ENCODE measurements at places on chromosomes 3 and 15.

DNA sequence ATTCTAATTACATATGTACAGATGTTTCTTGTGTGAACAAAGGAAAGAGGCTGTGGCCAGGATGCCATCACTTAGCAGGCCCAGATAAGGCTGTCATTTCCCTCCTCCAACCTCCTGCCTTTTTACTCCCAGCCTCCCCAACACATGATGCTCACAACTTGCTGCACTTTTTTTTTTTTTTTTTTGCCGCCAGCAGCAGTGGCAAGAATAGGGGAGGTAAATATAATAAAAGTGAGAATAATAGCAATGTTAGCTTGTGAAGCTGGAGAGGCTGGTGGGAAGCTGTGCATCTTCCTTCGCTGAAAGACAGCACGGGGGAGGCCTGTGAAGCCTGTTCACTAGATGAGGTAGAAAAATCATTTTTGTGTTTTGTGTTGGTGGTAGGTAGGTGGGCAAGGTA is 42.5 kb upstream of the MYO5C start:
- H3K4me1 ChIP-seq: no peaks in the 10 kb centered on the region
- DNase-seq: no peak
- no peak overlapping the region for H3K4me3 ChIP-seq
- H3K27me3 ChIP-seq: no peaks in the 10 kb centered on the region

- no peak for DNase-seq
- no peak overlapping the region for H3K27ac ChIP-seq
- H3K36me3 ChIP-seq: peaks cover 10% of the 10 kb centered on the region
- H3K4me3 ChIP-seq: no peak overlapping the region
- peaks cover 7% of the 10 kb centered on the region for H3K27me3 ChIP-seq
These were observed 1.3 kb downstream of the AMIGO3 start for GRCh38 chr3:49717959-49718857.

DNA sequence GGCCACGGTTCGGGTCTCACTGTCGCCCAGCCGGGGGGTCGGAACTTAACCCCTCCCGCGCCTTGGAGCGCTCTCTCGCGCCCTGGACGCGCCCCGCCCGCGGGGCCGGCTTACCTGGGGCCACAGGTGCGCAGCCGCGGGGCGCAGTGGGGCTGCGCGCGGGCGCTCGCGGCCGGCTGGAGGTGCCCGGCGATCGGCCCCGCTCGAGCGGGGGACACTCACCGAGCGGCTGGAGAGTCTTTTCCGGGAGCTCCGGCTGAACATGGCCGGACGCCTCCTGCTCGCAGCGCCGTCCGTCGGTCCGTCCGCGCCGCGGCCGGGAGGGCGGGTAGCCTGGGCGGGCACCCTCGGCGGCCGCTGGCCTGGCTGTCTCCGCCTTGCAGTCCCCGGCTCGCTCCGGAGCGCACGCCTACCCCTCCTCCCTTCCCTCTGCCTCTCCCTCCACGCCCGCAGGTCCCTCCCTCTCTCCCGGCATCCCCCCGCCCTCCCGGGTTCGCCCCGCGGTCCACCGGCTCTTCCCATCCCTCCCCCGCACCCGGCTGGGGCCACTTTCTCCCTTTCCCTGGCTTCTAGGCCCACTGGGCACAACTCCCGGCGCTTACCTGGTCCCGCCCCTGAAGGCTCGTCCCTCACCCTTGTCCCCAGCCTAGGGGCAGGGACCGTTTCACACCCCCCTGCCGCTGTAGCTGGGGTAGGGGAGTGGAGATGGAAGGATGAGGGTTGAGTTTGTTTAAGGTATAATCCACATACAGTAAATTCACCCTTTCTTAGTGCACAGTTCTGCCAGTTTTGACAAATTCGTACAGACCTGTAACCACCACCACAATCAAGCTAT is 220.1 kb upstream of the PRICKLE2 start:
- H3K4me1 ChIP-seq: no peaks in the 10 kb centered on the region
- H3K4me3 ChIP-seq: no peak overlapping the region
- peaks cover 34% of the 10 kb centered on the region for H3K27me3 ChIP-seq
- H3K36me3 ChIP-seq: no peaks in the 10 kb centered on the region

- no peak overlapping the region for H3K4me3 ChIP-seq
- peaks cover 6% of the 10 kb centered on the region for H3K4me1 ChIP-seq
- DNase-seq: no peak
- no peaks in the 10 kb centered on the region for H3K27me3 ChIP-seq
These were observed 3.2 kb upstream of the SLC4A7 start for GRCh38 chr3:27487383-27487782.

DNA sequence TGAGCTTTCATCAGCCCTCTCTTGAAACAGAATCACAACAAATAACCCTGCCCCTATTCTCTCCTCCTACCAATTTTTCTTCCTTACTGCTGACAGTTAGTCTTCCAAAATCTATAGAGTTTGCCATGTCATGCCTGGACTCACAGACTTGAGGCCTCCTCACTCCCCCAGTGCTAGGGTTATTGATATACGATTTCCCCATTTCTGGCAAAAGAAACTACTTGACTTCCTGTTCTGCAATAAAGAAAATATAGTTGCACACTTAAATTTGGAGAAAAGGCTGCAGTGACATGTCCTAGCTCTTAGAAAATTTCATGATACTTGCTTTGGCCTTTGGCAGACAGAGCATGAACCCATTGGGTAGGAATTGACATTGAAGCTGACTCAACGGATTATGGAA is 75.9 kb downstream of the CYP19A1 start:
- peaks cover 34% of the 10 kb centered on the region for H3K4me1 ChIP-seq
- peak overlapping the region; percentile 6 for H3K4me3 ChIP-seq
- no peaks in the 10 kb centered on the region for H3K36me3 ChIP-seq
- H3K27ac ChIP-seq: peak overlapping the region; percentile 0

GRCh38 chr15:69704700-69705099 is 252.1 kb downstream of the RPLP1 start:
- no peaks in the 10 kb centered on the region for H3K27me3 ChIP-seq
- DNase-seq: no peak
- H3K36me3 ChIP-seq: no peaks in the 10 kb centered on the region
- H3K4me1 ChIP-seq: no peaks in the 10 kb centered on the region
- H3K27ac ChIP-seq: no peak overlapping the region

DNA sequence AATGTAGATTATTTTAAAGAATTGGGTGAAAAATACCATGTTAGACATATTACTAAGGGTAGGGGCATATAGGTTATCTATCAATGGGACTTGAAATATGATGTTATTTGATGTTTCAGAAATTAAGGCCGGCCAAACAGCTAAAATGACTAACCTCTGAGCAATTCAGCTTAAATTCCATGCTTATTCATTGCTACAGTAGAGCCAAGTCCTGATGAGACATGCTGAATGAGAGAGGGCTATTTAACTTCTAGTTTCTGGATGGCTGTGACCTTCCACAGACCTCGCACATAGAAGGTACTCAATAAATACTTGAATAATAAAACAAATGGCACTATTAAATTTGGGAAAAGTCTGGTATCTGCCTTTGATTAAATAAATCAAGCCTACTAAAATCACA is 175.6 kb upstream of the WNT5A start:
- H3K27ac ChIP-seq: no peak overlapping the region
- DNase-seq: no peak
- no peaks in the 10 kb centered on the region for H3K27me3 ChIP-seq
- H3K36me3 ChIP-seq: no peaks in the 10 kb centered on the region
- no peak overlapping the region for H3K4me3 ChIP-seq

GRCh38 chr3:128824132-128824850 is 55.1 kb upstream of the ACAD9 start:
- H3K27ac ChIP-seq: no peak overlapping the region
- no peak for DNase-seq
- no peak overlapping the region for H3K4me3 ChIP-seq
- no peaks in the 10 kb centered on the region for H3K27me3 ChIP-seq
- no peaks in the 10 kb centered on the region for H3K4me1 ChIP-seq
- peaks cover 40% of the 10 kb centered on the region for H3K36me3 ChIP-seq

DNA sequence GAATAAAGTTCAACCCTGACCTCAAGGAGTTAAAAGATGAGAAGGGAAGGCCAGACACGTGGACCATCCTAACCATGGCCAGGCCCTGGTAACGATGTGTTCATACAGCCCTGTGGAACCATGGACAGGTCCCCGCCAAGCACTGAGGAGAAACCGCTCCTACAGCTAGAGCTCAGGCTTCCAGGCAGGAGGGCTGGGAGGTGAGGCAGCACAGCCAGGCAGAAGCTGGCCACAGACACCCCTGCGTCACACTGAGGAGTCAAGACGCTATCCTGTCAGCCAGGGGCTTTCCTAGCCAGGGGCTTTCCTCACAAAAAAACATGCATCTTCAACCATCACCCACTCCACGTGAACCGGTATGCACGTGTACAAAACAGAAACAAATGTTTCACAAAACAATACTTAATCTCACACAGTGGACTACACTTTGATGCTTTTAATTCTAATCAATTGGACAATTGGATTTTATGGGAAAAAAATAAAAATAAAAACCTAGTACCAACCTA is 73.2 kb downstream of the TBC1D2B start:
- no peak for DNase-seq
- H3K27ac ChIP-seq: no peak overlapping the region
- H3K27me3 ChIP-seq: no peaks in the 10 kb centered on the region
- H3K36me3 ChIP-seq: peaks cover 100% of the 10 kb centered on the region
- no peak overlapping the region for H3K4me3 ChIP-seq

- H3K27ac ChIP-seq: no peak overlapping the region
- no peak overlapping the region for H3K4me3 ChIP-seq
- DNase-seq: peak; percentile 33
- H3K36me3 ChIP-seq: no peaks in the 10 kb centered on the region
- no peaks in the 10 kb centered on the region for H3K27me3 ChIP-seq
These were observed 89.0 kb upstream of the FGF12 start for GRCh38 chr3:192816351-192816750.

DNA sequence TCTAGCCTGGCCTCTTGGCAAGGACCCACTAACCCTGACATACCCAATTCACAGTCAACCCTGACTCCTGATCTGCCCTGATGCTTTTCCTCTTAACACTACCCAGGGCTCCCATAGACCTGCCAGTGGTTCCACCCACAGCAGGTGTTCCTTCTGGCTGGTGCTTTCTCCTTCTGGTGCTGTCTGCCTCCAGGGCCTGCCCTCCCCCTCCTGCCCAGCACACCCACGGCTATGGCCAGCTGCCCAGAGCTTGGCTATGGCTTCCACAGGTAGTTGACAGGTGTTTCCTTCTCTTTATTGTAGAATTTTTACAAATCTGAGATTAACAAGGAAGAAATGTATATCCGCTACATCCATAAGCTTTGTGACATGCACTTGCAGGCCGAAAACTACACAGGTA is 46.5 kb upstream of the MANF start:
- no peaks in the 10 kb centered on the region for H3K27me3 ChIP-seq
- H3K27ac ChIP-seq: no peak overlapping the region
- no peaks in the 10 kb centered on the region for H3K4me1 ChIP-seq
- no peaks in the 10 kb centered on the region for H3K36me3 ChIP-seq

GRCh38 chr3:126961791-126962461 is 21.0 kb upstream of the PLXNA1 start:
- H3K27ac ChIP-seq: no peak overlapping the region
- no peaks in the 10 kb centered on the region for H3K4me1 ChIP-seq
- no peak overlapping the region for H3K4me3 ChIP-seq
- DNase-seq: no peak

GRCh38 chr3:44712455-44713075 is at the start of gene ZNF502:
TSS of gene ZNF502 (plus strand) at chr3:44712660. CDS start at chr3:44720262, 7,602 bp downstream.
- H3K4me1 ChIP-seq: peaks cover 9% of the 10 kb centered on the region
- peak within 1 kb of the TSS; percentile 64 for H3K4me3 ChIP-seq
- H3K27me3 ChIP-seq: no peaks in the 10 kb centered on the region
- DNase-seq: peak; percentile 40
- H3K36me3 ChIP-seq: no peaks in the 10 kb centered on the region

DNA sequence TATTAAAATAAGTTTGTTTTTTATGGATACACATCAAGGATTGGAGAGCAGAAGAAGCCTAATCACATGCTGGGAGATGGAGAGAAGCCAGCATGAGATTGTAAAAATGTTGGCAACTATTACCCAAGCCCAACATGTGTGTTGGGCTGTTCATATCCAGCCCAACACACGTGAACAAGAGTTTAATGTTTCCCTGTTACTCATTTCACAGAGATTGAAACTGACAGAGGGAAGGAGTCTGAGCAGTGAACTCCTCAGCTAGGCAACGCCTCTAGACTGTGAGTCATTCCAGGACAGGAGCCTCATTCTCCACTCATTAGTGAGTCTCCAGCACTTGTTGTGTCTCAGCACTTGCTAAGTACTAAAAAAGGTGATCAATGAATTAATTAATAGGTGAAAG is 43.2 kb upstream of the CMSS1 start:
- no peaks in the 10 kb centered on the region for H3K4me1 ChIP-seq
- no peak overlapping the region for H3K4me3 ChIP-seq
- DNase-seq: no peak
- H3K27me3 ChIP-seq: no peaks in the 10 kb centered on the region

DNA sequence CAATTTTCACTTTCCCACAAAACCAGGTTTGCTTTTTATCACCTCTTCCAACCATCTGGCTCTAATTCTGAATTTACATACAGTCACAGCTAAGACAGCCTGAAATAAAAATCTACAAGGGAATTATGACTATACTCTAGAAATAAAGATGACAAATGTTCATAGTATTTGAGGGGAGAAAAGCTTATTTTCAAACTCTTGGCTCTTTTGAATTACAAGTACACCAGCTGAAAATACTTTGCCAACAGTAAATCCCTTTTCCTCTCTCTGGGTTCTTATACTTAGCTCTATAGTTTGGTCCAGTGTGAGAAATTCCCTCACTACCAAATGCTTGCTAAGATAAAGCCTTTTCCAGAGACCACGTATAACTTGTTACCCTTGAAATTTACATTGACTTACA is 1037.9 kb downstream of the ROBO1 start:
- H3K36me3 ChIP-seq: no peaks in the 10 kb centered on the region
- no peaks in the 10 kb centered on the region for H3K4me1 ChIP-seq

GRCh38 chr3:119221779-119222320 is 18.8 kb downstream of the B4GALT4 start:
- no peaks in the 10 kb centered on the region for H3K27me3 ChIP-seq
- H3K4me3 ChIP-seq: no peak overlapping the region
- H3K36me3 ChIP-seq: peaks cover 96% of the 10 kb centered on the region
- no peak for DNase-seq
- no peaks in the 10 kb centered on the region for H3K4me1 ChIP-seq

- H3K27ac ChIP-seq: no peak overlapping the region
- peaks cover 90% of the 10 kb centered on the region for H3K36me3 ChIP-seq
- DNase-seq: no peak
These were observed 19.6 kb upstream of the GP5 start for GRCh38 chr3:194418671-194419070.
